Lower lobe of right lung (tissue), 2 donors: ENCODE measurements at places on chromosomes 3 and 15. TPM values are rescaled to one million over a fixed set of nuclear protein-coding genes. Genes with fewer than 3 reads are reported as not detected.

The CYP8B1 gene
- not detected for total RNA-seq

The MUC20 gene
- total RNA-seq, result 14.3 TPM

The INSYN1 gene
- 3.8 TPM for total RNA-seq

The SMCO1 gene
- not detected for total RNA-seq

The C3orf52 gene
- total RNA-seq, result 16.4 TPM

The CNTN6 gene
- 10.3 TPM for total RNA-seq

The XCR1 gene
- total RNA-seq, result 0.32 TPM

The CELSR3 gene
- total RNA-seq, result 1.0 TPM

The PTX3 gene
- total RNA-seq, result 3.2 TPM

The FBXL2 gene
- 8.1 TPM for total RNA-seq

The CPN2 gene
- not detected for total RNA-seq

The PSMD6 gene
- total RNA-seq, result 51.1 TPM

The GOLGA6L10 gene
- 0.41 TPM for total RNA-seq

The FETUB gene
- total RNA-seq, result not detected

The WWTR1 gene
- total RNA-seq, result 89.5 TPM

The LDHAL6B gene
- total RNA-seq, result not detected

The GCSAM gene
- total RNA-seq, result 1.5 TPM

The AHSG gene
- total RNA-seq, result not detected

The CSTA gene
- 39.5 TPM for total RNA-seq

The BMF gene
- total RNA-seq, result 17.2 TPM

The C3orf20 gene
- total RNA-seq, result not detected

The CKMT1B gene
- 0.89 TPM for total RNA-seq

The LCMT2 gene
- total RNA-seq, result 6.9 TPM

The SENP8 gene
- total RNA-seq, result 3.6 TPM

The SPCS1 gene
- 74.6 TPM for total RNA-seq

The LRRIQ4 gene
- not detected for total RNA-seq

The FBXO40 gene
- 0.09 TPM for total RNA-seq

The POPDC2 gene
- total RNA-seq, result 1.5 TPM

The CDHR4 gene
- total RNA-seq, result 9.6 TPM

The CFAP91 gene
- 9.0 TPM for total RNA-seq

The SLC28A2 gene
- 0.21 TPM for total RNA-seq

The MORC1 gene
- total RNA-seq, result not detected

The CYP1A1 gene
- total RNA-seq, result 0.38 TPM

The HESX1 gene
- total RNA-seq, result 0.86 TPM

The CLDN18 gene
- 162 TPM for total RNA-seq

The VEPH1 gene
- total RNA-seq, result 116 TPM
